Naive thymus-derived CD4-positive, alpha-beta T cell (primary cell): ENCODE measurements at places on chromosomes 7 and 10.
A peak's percentile ranks its signal among the peaks of the same experiment; 100 is the strongest.

GRCh38 chr7:44283381-44284211, 41.8 kb downstream of the CAMK2B start:
- no peak overlapping the region for H3K27ac ChIP-seq
- DNase-seq: no peak
- no peaks in the 10 kb centered on the region for H3K36me3 ChIP-seq

GRCh38 chr7:48419401-48419800, 248.1 kb downstream of the ABCA13 start:
- no peak for DNase-seq
- no peak overlapping the region for H3K4me3 ChIP-seq
- H3K27me3 ChIP-seq: no peaks in the 10 kb centered on the region
- no peaks in the 10 kb centered on the region for H3K36me3 ChIP-seq
- H3K4me1 ChIP-seq: no peaks in the 10 kb centered on the region

DNA sequence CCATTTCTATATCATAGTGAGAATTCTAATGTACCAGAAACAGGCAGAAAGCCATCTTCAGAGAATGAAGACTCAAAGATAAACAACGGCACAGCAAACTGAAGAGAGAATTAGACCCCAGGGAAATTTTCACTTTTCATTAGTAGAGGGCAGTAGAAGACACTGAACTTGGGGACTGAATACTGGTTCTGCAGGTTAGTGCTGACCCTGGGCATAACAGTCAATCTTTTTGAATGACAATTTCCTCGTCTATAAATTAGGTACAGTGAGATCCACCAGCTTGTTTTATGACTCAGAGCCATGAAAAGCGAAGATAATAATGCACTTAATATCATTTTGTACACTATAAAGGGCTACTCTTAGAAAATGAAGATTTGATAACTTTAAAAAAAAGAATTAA, 13.7 kb downstream of the FKBP14 start:
- H3K36me3 ChIP-seq: no peaks in the 10 kb centered on the region
- H3K27ac ChIP-seq: no peak overlapping the region
- no peak overlapping the region for H3K4me3 ChIP-seq
- H3K4me1 ChIP-seq: no peaks in the 10 kb centered on the region
- DNase-seq: no peak

GRCh38 chr10:72186258-72186981, 29.4 kb upstream of the ANAPC16 start:
- no peaks in the 10 kb centered on the region for H3K27me3 ChIP-seq
- no peak for DNase-seq
- no peak overlapping the region for H3K27ac ChIP-seq
- H3K4me1 ChIP-seq: no peaks in the 10 kb centered on the region
- H3K4me3 ChIP-seq: no peak overlapping the region

GRCh38 chr10:86286236-86287109, 80.1 kb downstream of the GRID1 start:
- no peak for DNase-seq
- no peak overlapping the region for H3K27ac ChIP-seq
- H3K27me3 ChIP-seq: no peaks in the 10 kb centered on the region
- no peaks in the 10 kb centered on the region for H3K36me3 ChIP-seq

DNA sequence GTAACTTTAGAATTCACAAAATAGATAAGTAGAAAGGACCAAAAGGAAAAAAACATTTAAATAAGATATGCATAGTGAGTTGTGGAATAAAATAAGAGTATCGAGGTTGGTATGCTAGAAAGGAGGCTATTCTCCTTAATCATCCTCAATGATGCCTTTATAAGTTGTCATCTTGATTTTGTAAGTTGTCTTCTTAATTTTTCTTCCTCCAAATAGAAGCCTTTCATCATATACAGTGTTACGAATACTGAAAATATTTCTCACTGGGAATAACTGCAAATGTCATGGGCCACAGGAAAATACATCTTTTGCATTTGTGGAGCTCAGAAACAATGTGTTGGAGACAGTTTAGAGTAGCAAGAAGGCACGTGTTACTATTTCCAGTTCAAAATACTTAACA, 31.5 kb upstream of the PRTFDC1 start:
- no peak overlapping the region for H3K27ac ChIP-seq
- no peak overlapping the region for H3K4me3 ChIP-seq
- no peaks in the 10 kb centered on the region for H3K27me3 ChIP-seq
- no peaks in the 10 kb centered on the region for H3K4me1 ChIP-seq
- DNase-seq: no peak
- no peaks in the 10 kb centered on the region for H3K36me3 ChIP-seq

- no peaks in the 10 kb centered on the region for H3K4me1 ChIP-seq
- no peak for DNase-seq
- no peak overlapping the region for H3K27ac ChIP-seq
Measured at GRCh38 chr10:51251110-51251509, 176.8 kb downstream of the PRKG1 start.

DNA sequence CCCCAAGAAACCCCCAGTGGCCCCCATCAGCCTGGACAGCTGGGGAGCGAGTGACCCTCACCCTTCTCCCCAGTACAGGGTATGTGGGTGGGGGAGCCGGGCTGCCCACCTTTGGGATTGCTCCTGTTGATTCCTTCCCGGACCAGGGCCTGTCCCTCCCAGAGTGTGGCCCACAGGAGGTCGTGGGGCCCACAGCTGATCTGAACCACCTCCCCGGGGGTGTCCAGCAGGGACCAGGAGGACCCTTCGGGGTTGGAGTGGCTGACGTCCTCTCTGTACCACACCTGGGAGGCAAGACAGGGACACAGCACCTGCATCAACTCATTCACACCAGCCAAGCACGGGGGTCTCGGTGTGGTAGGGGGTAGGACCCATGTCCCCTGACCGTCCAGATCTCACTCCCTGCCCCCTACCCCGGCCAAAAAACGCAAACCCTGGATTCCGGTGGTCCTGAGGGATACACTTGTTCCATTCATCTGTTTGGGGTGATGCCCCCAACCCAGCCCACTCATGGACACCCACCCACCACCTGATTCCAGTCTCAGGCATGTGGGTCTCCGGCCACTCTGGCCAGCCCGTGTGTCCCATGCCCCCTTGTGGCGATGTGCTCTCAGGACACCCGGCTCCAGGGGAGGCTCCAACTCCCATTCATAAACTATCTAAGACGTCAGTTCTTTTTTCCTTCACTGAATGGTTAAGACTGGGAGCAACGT, 10.9 kb downstream of the TECPR1 start:
- H3K4me1 ChIP-seq: no peaks in the 10 kb centered on the region
- no peak overlapping the region for H3K27ac ChIP-seq
- no peak for DNase-seq

GRCh38 chr7:21028186-21028585, 241.5 kb upstream of the SP8 start:
- DNase-seq: no peak
- H3K4me1 ChIP-seq: no peaks in the 10 kb centered on the region
- no peaks in the 10 kb centered on the region for H3K36me3 ChIP-seq
- H3K4me3 ChIP-seq: no peak overlapping the region
- H3K27me3 ChIP-seq: no peaks in the 10 kb centered on the region

- DNase-seq: no peak
- H3K36me3 ChIP-seq: no peaks in the 10 kb centered on the region
- no peak overlapping the region for H3K27ac ChIP-seq
- no peak overlapping the region for H3K4me3 ChIP-seq
Measured at GRCh38 chr10:63582690-63583089, 61.5 kb downstream of the REEP3 start.

GRCh38 chr10:93070378-93071176, 3.1 kb upstream of the CYP26A1 start:
- no peak overlapping the region for H3K27ac ChIP-seq
- no peaks in the 10 kb centered on the region for H3K36me3 ChIP-seq
- H3K27me3 ChIP-seq: peaks cover 3% of the 10 kb centered on the region

DNA sequence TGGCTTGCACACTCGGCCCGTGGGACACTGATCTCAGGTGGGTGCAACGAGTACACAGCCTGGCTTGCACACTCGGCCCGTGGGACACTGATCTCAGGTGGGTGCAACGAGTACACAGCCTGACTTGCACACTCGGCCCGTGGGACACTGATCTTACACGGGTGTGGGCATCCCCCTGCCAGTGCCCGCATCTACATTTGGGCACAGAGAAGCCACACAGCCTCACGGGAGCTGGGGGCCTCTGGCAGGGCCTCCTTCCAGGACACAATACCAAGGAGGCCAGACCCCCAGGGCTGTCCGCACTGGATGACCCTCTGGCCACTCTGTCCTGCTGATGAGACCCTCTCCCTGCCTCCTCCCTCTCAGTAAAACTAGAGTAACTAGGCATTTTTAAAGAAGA, 330.5 kb downstream of the DNAJB6 start:
- no peak for DNase-seq
- no peaks in the 10 kb centered on the region for H3K36me3 ChIP-seq
- no peaks in the 10 kb centered on the region for H3K27me3 ChIP-seq
- no peak overlapping the region for H3K27ac ChIP-seq
- H3K4me1 ChIP-seq: no peaks in the 10 kb centered on the region

DNA sequence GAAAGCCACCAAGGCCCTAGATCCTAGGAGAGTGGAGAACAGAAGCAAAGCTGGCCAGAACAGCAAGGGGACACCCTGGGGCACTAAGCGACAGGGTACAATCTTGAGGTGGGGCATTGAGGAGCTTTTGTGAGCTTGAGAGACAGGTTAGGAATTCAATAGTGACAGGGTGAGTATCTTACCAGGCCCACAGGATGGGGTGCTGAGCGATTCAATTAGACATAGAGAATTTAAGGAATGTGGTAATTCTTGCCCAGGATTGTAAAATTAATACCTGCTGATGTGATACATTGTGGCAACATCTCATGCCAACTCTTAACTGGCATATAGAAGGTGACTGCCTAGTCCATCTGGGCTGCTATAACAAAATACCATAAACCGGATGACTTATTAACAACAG, 14.0 kb downstream of the RBP3 start:
- H3K4me1 ChIP-seq: no peaks in the 10 kb centered on the region
- H3K27me3 ChIP-seq: no peaks in the 10 kb centered on the region
- DNase-seq: no peak
- H3K4me3 ChIP-seq: no peak overlapping the region

DNA sequence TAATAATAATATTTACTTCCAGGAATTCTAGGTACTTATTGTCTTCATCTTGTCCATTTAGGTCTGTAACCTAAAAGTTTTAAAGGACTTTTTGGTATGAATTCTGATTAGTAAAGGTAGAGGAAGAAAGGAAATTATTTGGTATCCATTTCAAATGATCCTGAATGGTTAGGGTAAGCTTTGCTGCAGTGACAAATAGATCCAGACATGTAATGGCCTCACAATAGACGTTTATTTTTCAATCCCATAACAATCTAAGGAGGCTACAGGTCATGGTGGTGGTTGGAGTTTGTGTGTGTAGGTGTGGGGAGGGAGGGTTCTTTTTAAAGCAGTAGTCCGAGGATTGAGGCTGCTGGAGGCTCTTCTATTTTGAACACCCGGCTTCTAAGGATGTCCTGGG, 5.3 kb downstream of the FBH1 start:
- no peaks in the 10 kb centered on the region for H3K36me3 ChIP-seq
- peak overlapping the region; percentile 68 for H3K27ac ChIP-seq
- no peak for DNase-seq
- no peak overlapping the region for H3K4me3 ChIP-seq

DNA sequence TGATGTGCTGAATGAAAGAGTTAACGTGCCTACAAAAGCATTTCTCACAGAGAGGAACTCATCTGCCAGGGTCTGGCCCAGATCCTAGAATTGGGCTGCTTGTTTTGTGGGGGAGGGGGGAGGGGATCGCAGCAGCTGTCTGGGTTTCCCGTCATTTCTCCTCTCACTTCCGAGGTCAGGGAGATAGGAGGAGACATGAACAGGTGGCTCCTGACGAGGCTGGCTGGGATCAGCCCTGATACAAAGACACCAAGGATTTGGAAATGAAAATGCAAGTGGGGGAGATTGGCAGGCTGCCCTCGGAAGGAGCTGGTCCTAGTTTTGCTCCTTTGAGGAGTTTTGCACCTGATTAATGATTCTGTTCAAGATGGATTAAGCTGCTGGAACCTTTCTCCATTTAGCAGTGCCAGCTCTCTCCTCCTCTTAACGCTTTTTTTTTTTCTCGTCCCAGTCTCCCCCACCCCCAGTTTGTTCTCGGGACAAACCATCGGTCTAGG, 86.8 kb upstream of the KMT2C start:
- H3K4me1 ChIP-seq: no peaks in the 10 kb centered on the region
- H3K27me3 ChIP-seq: no peaks in the 10 kb centered on the region
- H3K4me3 ChIP-seq: no peak overlapping the region

DNA sequence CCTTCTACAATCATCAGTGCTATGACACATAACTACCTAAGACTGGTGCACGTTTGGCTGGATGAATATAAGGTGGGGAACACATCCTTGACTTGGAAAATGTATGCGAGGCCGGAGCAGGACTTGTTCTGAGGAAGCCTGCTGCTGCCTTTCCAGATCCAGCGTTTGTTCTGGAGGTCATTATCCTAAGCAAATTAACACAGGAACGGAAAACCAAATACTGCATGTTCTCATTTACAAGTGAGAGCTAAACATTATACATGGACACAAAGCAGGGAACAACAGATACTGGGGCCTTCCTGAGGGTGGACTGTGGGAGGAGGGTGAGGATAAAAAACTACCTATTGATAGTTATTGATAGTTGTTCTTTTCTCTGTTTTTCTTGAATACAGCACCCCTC, 10.8 kb upstream of the GALNT11 start:
- H3K27me3 ChIP-seq: no peaks in the 10 kb centered on the region
- H3K4me1 ChIP-seq: no peaks in the 10 kb centered on the region
- H3K27ac ChIP-seq: no peak overlapping the region
- no peak for DNase-seq
- H3K36me3 ChIP-seq: no peaks in the 10 kb centered on the region

DNA sequence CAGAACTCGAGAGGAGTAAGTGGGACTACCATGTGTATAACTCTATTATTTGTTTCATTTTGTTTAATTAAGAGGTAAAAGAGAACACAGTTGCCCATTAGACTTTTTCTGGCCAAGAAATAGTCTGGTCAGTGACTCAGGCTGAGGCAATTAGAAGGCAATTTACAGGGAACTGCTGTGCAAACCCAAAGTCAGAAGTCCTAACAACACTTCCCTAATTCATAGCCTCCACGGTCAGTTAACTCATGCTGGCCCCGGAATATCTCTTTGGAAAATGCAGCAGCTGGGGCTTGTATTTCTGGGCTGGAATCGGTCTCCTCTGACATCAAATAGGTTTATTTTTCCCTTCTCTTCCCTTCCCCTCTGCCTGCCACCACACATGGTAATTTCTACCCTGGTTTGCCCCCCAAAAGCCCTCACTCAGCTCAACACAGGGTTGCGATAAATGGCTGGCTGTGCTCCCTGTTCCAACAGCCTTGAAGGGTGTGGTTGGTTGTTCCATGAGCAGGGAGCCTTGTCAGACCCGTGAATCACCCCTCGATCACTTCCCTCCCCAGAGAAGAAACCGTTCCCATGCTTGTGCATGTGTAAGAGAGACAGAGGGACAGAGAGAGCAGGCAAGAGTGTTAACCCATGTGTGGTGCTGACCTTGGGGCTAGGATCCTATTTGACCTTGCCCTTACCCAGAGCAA, 5.3 kb downstream of the SH3PXD2A start:
- H3K27me3 ChIP-seq: peaks cover 8% of the 10 kb centered on the region
- H3K36me3 ChIP-seq: no peaks in the 10 kb centered on the region
- peaks cover 22% of the 10 kb centered on the region for H3K4me1 ChIP-seq
- DNase-seq: no peak

GRCh38 chr10:70952401-70952800, 64.0 kb upstream of the PCBD1 start:
- DNase-seq: no peak
- no peaks in the 10 kb centered on the region for H3K4me1 ChIP-seq
- no peak overlapping the region for H3K4me3 ChIP-seq
- no peaks in the 10 kb centered on the region for H3K27me3 ChIP-seq
- H3K27ac ChIP-seq: no peak overlapping the region

- DNase-seq: no peak
- no peaks in the 10 kb centered on the region for H3K27me3 ChIP-seq
- no peaks in the 10 kb centered on the region for H3K4me1 ChIP-seq
- H3K27ac ChIP-seq: no peak overlapping the region
Measured at GRCh38 chr7:2997014-2997413, 46.7 kb downstream of the CARD11 start.

- H3K4me1 ChIP-seq: no peaks in the 10 kb centered on the region
- H3K27ac ChIP-seq: no peak overlapping the region
- DNase-seq: no peak
Measured at GRCh38 chr7:87173471-87173870, 21.2 kb downstream of the DMTF1 start.
